Osteocyte (in vitro differentiated cells): ENCODE measurements at places on chromosomes 3 and 15. TPM values are rescaled to one million over a fixed set of nuclear protein-coding genes. Genes with fewer than 3 reads are reported as not detected.

DNAJB8 gene
- total RNA-seq: not detected in 2 replicates

RAB6B gene
- total RNA-seq: 7.8 and 11.3 TPM in 2 replicates

NANOGP8 gene
- 0.54 TPM in 1 of 2 replicates, not detected in the other for total RNA-seq

GABRR3 gene
- total RNA-seq: not detected in 2 replicates

GOLGA8T gene
- 0.94 TPM in 1 of 2 replicates, not detected in the other for total RNA-seq

SI gene
- not detected in 2 replicates for total RNA-seq

CX3CR1 gene
- total RNA-seq: not detected in 2 replicates

ROPN1 gene
- total RNA-seq: not detected in 2 replicates

ACKR2 gene
- 0.19 and 0.24 TPM in 2 replicates for total RNA-seq

CAV3 gene
- not detected in 2 replicates for total RNA-seq

TMEM212 gene
- total RNA-seq: not detected in 2 replicates

PYGO1 gene
- 16.1 and 18.5 TPM in 2 replicates for total RNA-seq

PDZRN3 gene
- 34.1 and 35.1 TPM in 2 replicates for total RNA-seq

- no peaks in the 10 kb centered on the region for H3K36me3 ChIP-seq
- no peak overlapping the region for H3K4me3 ChIP-seq
- no peaks in the 10 kb centered on the region for H3K4me1 ChIP-seq
- no peaks in the 10 kb centered on the region for H3K27me3 ChIP-seq
- no peak for DNase-seq
Observed at GRCh38 chr3:6723205-6723604, 137.7 kb upstream of the GRM7 start.

DNA sequence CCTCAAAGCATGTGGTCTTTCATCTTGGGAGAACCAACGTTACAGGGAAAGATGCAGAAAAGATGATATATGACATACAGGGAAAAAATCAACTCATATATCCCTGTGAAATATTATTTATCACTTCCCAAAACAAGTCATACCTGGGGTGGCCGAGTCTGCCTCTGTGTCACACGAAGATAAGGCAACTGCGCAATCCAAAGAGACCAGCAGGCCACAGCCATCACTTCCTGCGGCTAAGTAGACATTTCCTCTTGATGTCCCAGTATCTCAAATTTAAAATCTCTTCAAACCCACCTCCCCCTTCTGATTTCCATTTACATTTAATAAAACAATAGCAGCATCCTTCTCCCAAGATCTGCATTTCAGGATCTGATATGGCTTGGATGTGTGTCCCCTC, 71.5 kb downstream of the IGF2BP2 start:
- no peaks in the 10 kb centered on the region for H3K27me3 ChIP-seq
- peaks cover 24% of the 10 kb centered on the region for H3K4me1 ChIP-seq
- no peak for DNase-seq
- H3K27ac ChIP-seq: no peak overlapping the region
- peaks cover 24% of the 10 kb centered on the region for H3K36me3 ChIP-seq

DNA sequence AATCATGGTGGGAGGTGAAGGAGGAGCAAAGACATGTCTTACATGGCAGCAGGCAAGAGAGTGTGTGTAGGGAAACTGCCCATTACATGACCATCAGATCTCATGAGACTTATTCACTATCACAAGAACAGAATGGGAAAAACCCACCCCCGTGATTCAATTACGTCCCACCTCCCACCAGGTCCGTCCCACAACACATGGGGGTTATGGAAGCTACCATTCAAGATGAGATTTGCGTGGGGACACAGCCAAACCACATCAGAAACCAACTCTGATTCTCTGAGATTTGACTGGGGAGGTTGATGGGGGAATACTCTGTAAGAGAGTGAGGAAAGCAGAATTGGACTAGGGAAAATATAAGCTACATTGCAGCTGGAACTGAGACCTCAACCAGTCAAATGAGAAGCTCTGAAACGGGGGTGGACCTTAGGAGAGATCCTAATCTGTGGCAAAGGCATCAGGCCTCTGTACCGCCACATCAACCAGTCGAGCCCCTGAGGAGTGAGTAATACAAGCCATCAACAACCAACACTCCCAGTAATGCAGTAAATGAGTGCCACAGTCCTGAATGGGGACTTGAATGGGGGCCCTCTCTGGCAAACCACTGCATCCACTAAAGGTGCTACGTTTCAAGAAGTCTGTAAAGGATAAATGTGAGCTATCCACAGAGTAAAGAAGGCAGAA, 207.9 kb upstream of the GADL1 start:
- H3K27ac ChIP-seq: no peak overlapping the region
- no peaks in the 10 kb centered on the region for H3K36me3 ChIP-seq
- no peak for DNase-seq
- H3K4me1 ChIP-seq: peaks cover 8% of the 10 kb centered on the region
- peaks cover 12% of the 10 kb centered on the region for H3K27me3 ChIP-seq

DNA sequence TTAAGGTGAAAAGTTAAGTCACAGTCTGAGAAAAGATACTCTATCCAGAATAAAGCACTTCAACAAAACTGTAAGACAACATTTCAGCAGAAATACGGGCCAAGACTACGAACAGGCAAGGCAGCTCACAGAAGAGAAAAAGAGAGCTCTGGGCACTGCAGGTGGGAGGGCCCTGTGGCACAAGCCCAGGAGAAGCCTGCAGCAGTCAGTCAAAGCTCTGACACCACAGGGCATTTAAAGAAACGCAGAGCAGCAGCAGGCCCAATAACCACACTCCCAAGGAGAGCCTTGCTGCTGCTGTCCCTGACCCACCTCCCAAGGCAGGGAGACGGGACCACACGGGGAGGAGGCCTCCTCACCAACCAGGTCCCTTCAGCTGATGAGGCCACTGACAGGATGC, 19.2 kb downstream of the CHSY1 start:
- H3K27me3 ChIP-seq: no peaks in the 10 kb centered on the region
- H3K4me1 ChIP-seq: peaks cover 11% of the 10 kb centered on the region
- no peak for DNase-seq
- H3K4me3 ChIP-seq: no peak overlapping the region
- no peak overlapping the region for H3K27ac ChIP-seq
- H3K36me3 ChIP-seq: peaks cover 42% of the 10 kb centered on the region

GRCh38 chr15:71219645-71220044, 104.4 kb downstream of the THSD4 start:
- no peaks in the 10 kb centered on the region for H3K27me3 ChIP-seq
- DNase-seq: no peak
- no peak overlapping the region for H3K27ac ChIP-seq
- H3K4me3 ChIP-seq: no peak overlapping the region
- no peaks in the 10 kb centered on the region for H3K36me3 ChIP-seq

DNA sequence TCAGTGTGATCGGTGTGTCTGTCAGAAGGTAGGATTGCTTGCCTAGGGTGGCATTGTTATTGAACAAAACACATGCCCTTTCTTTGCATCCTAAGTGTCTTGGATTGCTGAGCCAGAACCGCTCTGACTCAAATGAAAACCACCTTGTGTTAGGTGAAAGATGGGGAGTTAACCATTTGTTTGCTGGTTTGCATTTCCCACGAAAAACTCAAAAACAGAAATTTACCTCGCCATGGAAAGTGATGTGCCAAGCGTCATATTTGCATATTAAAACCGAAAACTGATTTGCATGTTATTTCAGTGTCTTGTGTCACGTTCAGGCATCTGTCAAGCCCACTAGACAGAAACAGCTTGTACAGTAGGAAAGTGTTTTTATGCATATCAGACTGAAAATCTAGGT, 474.6 kb upstream of the TPRG1 start:
- H3K4me3 ChIP-seq: no peak overlapping the region
- no peak for DNase-seq
- peaks cover 7% of the 10 kb centered on the region for H3K4me1 ChIP-seq
- peak overlapping the region; percentile 7 for H3K27ac ChIP-seq
- no peaks in the 10 kb centered on the region for H3K27me3 ChIP-seq

DNA sequence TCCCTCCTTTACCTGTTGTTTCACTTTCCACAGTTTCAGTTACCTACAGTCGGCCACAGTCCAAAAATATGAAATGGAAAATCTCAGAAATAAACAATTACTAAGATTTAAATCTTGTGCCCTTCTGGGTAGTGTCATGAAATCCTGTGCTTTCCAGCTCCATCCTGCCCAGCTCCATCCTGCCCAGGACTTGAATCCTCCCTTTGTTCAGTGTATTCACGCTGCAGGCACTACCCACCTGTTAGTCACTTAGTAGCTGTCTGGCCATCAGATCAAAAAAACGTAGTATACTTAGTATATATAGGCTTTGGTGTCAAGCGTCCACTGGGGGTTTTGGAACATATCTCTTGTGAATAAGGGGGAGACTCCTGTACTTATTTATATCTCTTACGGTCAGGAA, 329.0 kb upstream of the SEMA6D start:
- H3K36me3 ChIP-seq: no peaks in the 10 kb centered on the region
- peaks cover 12% of the 10 kb centered on the region for H3K27me3 ChIP-seq
- peaks cover 4% of the 10 kb centered on the region for H3K4me1 ChIP-seq
- no peak overlapping the region for H3K27ac ChIP-seq

DNA sequence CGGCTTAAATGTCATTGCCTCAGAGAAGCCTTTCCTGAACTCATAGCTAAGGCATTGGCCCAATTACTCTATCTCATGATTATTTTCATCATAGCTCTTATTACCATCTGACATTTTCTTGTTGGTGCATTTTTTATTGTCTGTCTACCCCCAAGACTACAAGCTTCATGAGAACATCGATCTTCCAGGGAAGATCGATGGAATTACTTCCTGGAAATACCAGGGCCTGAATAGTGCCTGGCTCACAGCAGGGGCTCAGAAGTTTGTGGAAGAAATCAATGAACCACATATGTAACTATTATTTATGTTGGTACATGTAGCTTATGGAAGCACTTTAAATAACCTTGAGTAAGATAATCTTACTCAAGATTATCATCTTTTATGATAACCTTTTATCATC, 7.7 kb upstream of the MEF2A start:
- no peaks in the 10 kb centered on the region for H3K36me3 ChIP-seq
- no peak overlapping the region for H3K4me3 ChIP-seq
- peaks cover 4% of the 10 kb centered on the region for H3K27me3 ChIP-seq
- H3K4me1 ChIP-seq: peaks cover 4% of the 10 kb centered on the region
- H3K27ac ChIP-seq: no peak overlapping the region
- no peak for DNase-seq

DNA sequence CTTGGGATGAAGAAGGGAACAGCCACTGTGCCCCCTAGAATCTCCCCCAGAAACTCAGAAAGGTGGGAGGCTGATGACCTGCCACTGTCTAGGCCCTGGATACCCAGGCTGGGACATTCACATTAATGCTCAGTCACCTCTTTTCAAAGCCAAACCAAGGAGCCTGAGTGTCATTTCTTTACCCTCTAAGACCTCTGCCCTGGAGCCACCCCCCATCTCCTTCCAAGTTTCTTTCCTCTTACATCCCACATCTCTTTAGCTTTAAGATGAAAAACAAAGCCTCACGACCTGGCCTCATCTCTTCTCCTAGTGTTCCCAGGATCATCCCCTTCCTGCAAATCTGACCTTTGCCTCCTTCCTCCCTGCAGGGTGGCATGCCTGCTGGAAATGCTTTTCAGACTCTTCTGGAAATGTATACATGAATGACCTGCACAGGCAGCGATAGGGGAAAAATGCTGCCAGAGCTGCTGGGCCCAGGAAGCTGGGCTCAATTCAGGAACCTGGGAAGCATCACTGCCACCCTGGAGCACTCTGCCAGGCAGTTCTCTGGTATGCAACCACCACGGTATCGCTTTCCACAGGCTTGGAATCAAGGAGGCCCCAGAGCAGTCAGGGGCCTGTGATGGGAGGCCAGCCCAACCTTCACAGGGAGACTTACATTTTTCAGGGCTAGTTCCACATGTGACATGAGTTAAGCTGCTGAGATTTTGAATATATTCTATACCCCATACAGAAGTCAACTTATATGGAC, 67.6 kb downstream of the DAPK2 start:
- peak overlapping the region; percentile 71 for H3K27ac ChIP-seq
- H3K36me3 ChIP-seq: peaks cover 1% of the 10 kb centered on the region
- H3K4me3 ChIP-seq: peak overlapping the region; percentile 3
- peaks cover 32% of the 10 kb centered on the region for H3K4me1 ChIP-seq

DNA sequence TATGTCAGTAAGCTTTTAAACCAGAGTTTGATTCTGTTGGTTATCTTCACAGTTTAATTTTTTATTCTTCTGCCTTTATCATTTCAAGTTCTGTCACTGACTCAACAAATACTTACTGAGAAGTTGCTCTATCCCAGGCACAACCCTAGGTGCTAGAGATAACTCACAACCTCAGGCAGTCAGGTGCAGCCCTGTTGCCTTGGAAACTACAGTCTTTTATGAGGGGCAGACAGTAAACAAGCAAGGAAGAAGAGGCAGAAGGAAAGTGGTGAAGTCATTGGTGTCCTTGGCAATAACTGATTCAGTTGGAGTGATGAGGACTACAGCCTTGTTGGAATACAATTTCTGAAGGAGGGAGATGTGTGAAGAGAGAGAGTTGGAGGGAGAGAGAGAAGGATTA, 142.1 kb upstream of the LRTM1 start:
- H3K27me3 ChIP-seq: peaks cover 11% of the 10 kb centered on the region
- H3K4me3 ChIP-seq: no peak overlapping the region
- no peak for DNase-seq
- no peak overlapping the region for H3K27ac ChIP-seq

- H3K4me1 ChIP-seq: peaks cover 56% of the 10 kb centered on the region
- H3K4me3 ChIP-seq: no peak overlapping the region
- peak overlapping the region; percentile 58 for H3K27ac ChIP-seq
- no peak for DNase-seq
- H3K36me3 ChIP-seq: no peaks in the 10 kb centered on the region
Observed at GRCh38 chr3:10189557-10190354, 25.0 kb downstream of the IRAK2 start.

DNA sequence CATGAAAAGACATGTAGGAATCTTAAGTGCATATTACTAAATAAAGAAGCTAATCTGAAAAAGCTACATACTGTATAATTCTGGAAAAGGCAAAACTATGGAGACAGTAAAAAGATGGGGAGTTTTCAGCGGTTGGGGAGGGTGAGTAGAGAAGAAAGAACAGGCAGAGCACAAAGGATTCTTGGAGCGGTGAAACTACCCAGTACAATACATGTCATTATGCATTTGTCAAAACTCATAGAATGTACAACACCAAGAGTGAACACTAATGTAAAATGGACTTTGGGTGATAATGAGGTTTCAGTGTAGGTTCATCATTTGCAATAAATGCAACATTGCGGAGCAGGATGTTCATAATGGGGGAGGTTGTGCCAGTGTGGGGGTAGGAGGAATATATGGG, 45.5 kb upstream of the CMSS1 start:
- H3K4me3 ChIP-seq: no peak overlapping the region
- peaks cover 65% of the 10 kb centered on the region for H3K36me3 ChIP-seq
- H3K4me1 ChIP-seq: peaks cover 70% of the 10 kb centered on the region
- H3K27me3 ChIP-seq: no peaks in the 10 kb centered on the region
- peak overlapping the region; percentile 73 for H3K27ac ChIP-seq
- DNase-seq: no peak

- H3K4me3 ChIP-seq: no peak overlapping the region
- H3K4me1 ChIP-seq: peaks cover 39% of the 10 kb centered on the region
- no peaks in the 10 kb centered on the region for H3K27me3 ChIP-seq
- no peak overlapping the region for H3K27ac ChIP-seq
Observed at GRCh38 chr15:65177901-65178300, 7.2 kb downstream of the CLPX start.

GRCh38 chr3:197339841-197340520, 41.6 kb upstream of the DLG1 start:
- H3K27me3 ChIP-seq: no peaks in the 10 kb centered on the region
- peaks cover 18% of the 10 kb centered on the region for H3K4me1 ChIP-seq
- no peak for DNase-seq
- H3K27ac ChIP-seq: peak overlapping the region; percentile 92
- H3K36me3 ChIP-seq: no peaks in the 10 kb centered on the region
- no peak overlapping the region for H3K4me3 ChIP-seq

GRCh38 chr3:71070497-71071463, 512.7 kb downstream of the FOXP1 start:
- no peaks in the 10 kb centered on the region for H3K27me3 ChIP-seq
- H3K27ac ChIP-seq: peak overlapping the region; percentile 41
- no peak overlapping the region for H3K4me3 ChIP-seq
- peaks cover 48% of the 10 kb centered on the region for H3K4me1 ChIP-seq
